ENCODE measurements at places on chromosomes 5 and 9.

- no peak for DNase-seq
These were observed 440.3 kb downstream of the PLK2 start for GRCh38 chr5:58019614-58020013.

DNA sequence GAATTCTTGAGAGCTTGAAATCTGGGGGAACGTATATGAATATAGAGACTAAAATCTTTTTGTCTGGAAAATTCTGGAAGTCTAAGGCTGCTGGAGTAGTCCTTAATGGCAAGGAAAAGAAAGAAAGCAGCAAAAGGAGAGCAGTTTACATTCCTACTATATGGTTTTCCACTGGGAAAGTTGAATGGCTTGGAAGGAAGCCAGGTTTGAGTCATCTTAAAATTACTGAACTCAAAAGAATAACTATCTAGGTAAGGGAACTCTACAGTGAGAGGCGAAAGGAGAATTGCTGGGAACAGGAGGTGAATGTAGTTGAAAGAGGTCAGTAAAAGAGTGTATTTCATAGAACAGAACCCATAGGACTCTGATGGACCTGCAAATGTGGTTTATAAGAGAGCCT lies 258.1 kb upstream of the EDIL3 start:
- DNase-seq: no peak

- DNase-seq: no peak
These were observed 192.9 kb upstream of the HAPLN1 start for GRCh38 chr5:83913593-83913992.

GRCh38 chr9:20863945-20864344 lies 167.5 kb downstream of the HACD4 start:
- no peak for DNase-seq

GRCh38 chr5:97544678-97545077 lies 361.6 kb upstream of the RIOK2 start:
- DNase-seq: no peak

- DNase-seq: no peak
These were observed 25.5 kb upstream of the SLC6A19 start for GRCh38 chr5:1175801-1176472.

GRCh38 chr5:132059696-132060500 lies 557 bp upstream of the IL3 start:
- DNase-seq: no peak

GRCh38 chr9:127693143-127693542 lies 13.6 kb upstream of the CFAP157 start:
- no peak for DNase-seq

GRCh38 chr9:114178756-114179450 lies 23.6 kb downstream of the COL27A1 start:
- DNase-seq: no peak

DNA sequence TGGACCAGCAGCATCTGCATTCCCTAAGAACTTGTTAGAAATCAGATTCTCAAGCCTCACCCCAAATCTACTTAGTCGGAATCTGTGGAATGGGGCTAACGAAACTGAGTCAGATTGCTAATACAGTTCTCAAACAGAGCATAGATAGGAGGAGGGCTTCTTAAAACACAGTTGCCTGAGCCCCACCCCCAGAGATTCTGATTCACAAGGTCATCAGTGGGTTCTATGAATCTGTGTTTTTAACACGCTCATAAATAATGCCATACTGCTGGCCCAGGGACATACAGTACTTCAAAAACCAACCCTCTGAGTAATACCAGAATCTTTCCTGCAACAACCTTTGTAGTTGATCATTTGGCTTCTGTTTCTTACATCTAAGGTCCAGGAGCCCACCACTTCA lies 32.9 kb upstream of the GARNL3 start:
- no peak for DNase-seq

DNA sequence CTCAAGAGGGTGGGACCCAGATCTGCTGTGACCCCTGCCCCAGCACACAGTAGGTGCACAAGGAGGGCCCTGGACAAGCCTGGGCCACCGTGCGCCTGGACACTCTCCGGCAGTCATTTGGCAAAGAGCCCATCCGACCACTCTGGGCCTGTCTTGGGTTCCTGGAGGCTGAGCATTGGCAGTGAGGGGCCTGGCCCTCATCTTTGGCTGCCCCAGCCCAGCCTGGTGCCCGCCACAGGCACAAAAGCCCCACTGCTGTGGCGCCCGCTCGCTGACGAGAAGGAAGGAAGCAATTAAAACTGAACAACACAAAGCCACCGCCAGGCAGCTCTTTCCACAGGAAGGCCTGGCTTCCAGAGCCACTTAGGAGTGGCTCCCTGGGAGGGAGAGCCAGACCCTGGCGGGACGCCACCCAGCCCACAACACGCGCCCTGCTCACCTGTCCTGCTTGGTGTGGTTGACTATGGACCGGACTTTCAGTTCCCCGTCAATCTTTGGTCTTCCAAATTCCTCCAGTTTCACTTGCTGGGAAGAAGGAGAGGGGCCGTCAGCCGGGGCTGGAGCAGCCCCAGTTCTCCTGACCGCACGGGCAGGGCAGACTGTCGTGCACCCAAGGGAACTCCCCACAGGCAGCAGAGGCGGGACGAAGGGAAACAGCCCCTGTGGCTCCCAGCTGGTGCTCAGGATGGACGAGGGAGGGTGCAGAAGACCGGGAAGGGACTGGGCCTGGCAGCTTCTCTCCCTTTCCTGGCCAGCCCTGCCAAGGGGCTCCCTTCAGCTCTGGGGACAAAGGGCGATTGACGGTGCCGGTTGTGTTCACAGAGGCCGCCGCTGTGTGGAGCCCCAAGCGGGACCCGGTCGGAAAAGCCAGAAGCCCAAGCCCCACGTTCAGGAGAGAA lies 50.9 kb upstream of the SARDH start:
- no peak for DNase-seq

DNA sequence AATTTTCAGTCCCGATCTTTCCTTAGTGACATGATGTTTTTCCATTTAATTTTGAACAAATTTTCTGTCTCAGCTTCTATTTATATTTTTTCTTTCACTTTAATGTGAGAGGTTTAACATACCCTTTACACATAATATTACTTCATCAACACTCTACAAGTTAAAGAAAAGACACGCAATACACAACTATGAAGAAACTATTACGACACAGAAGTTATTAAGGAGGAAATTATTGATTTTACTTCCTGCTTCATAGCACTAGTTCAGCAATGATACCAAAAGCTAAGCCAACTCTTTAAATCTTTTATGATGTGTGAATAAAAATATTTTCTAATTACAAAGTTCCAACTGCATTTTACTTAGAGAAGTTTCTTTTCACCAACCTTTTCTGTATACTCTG lies 432.3 kb upstream of the DAB2 start:
- no peak for DNase-seq

DNA sequence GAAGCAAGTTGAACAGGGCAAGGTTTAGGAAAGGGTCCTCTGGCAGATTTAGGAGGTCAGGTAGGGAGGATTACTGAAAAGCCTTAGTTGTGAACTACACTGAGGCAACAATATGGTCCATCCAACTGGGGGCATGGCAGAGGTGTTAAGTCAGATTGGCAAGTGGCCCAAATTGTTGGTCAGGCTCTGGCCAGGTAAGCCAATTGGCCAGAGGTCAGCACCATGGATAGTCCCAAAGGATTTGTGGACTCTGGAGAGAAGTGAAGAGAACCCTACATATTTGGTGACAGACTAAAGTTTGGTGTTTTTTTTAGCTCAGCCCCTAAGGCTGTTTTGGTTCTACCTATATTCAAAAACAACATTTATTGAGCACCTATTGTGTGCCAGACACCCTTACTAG lies 39.1 kb upstream of the RASGRF2 start:
- DNase-seq: no peak

DNA sequence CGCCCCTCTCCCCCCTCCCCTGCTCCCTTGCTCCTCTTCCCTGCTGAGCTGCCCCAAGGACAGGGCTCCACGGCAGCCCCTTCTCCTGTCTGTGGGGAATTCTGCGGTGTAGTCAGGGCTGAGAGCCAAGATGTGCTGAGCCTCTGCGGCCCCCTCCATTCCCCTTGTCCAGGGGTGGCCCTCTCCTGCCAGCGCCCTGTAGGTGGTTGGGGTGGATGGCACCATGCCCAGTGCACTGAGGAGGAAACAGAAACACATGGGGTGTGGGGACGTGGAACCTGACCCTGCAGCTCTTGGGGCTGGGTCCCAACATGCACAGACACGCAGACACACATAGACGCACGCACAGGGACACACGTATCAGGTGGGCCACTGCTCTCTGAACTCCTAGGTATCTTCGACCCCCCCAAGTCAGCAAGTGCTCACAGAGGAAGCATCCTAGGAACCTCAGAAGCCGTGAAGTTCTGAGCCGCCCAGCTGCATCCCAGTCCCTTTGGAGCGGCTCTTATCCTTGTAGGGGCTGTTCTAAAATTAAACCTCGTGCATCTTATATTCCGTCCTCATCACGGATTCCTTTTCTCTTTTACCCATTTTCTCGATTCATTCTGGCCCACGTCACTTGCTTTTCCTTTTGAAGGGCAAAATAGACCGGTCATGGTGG lies 64.8 kb downstream of the HMCN2 start:
- no peak for DNase-seq

GRCh38 chr9:22307013-22307711 lies 139.5 kb upstream of the DMRTA1 start:
- DNase-seq: no peak

DNA sequence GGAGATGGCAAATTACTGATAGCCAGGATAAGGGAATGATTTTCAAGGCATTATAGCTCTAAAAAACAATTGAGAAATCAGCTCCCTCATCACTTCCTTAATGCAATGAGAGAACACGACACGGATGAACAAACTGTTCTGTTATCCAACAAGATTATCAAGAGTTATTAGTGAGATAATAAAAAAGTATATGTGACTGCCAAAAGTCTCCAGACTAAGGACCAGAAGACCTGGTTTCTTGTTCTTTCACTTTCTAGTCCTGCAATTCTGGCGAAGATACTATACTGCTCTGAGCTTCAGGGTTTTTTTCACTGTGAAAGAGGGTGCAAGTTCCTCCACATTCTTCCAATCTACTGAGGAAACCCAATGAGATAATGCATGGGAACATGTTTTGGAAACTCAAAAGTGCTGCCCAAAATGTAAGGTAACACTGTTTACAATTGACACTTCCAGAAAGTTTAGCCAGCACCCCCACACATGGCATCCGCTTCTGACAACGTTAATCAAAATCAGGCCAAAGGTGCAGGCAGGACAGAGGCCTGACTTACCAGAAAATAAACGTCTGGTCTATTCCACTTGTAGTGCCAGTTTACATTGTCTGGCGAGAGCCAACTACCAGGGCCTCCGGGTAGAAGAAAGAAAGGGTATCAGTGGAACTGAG lies 254.2 kb downstream of the DOCK8 start:
- DNase-seq: no peak

DNA sequence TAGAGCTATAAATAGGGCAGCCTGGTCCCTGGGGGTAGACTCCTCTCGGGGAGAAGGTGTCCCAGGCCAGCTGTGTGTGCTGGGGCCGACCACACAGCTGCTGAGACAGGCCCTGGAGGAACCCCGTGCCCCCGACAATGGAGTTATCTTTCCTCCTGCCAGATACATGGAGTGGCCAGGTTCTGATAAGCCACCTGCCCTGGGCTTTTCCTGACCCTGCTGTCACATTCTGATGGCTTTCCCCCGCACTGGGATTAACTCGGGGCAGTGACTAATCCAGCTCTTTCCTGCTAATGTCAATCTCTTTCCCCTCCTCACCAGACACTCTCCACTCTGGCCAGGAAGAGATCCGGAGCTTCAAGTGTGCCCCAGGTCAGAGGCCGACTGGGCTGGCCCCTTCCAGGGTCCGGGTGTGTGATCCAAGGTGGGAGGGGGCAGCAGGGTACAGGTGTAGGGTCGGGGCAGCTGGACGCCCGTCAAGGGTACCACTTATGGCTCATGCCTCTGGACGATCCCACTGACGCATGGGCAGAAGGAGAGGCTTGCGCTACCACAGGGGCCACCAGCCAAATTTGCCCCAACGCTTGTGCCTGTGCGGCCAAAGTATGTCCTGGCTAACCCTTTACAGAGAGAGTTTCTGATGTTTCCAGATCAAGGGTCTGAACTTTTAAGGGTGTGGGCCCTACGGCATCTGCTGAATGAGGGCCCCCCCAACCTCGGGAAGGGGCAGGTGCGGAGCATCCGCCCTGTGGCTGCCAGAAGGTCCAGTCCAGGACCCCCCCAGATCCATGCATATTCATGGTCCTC lies 20.6 kb upstream of the COL5A1 start:
- no peak for DNase-seq

- DNase-seq: no peak
These were observed 26.6 kb upstream of the SPATA31C2 start for GRCh38 chr9:88164850-88165249.

GRCh38 chr5:10248378-10249260 lies 1.1 kb downstream of the ATPSCKMT start:
- no peak for DNase-seq

DNA sequence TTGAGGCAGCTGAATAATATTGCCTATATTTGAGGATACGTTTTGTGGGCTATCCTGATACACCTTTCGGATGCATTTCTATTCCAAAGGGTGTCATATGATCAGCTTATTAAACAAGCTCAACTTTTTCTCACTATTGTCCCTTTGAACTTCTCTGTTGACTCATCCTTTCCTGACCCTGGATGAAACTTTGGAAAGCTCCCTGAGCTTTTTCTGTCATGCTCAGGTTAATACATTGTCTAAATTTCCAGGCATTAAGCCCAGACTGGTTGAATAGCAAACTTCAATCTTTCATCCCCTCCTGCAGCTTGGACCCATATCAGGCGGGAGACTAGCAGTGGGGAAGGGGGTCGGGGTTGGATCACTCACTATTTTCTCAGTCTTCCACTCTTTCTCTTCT lies 104.9 kb upstream of the PTPN3 start:
- no peak for DNase-seq

DNA sequence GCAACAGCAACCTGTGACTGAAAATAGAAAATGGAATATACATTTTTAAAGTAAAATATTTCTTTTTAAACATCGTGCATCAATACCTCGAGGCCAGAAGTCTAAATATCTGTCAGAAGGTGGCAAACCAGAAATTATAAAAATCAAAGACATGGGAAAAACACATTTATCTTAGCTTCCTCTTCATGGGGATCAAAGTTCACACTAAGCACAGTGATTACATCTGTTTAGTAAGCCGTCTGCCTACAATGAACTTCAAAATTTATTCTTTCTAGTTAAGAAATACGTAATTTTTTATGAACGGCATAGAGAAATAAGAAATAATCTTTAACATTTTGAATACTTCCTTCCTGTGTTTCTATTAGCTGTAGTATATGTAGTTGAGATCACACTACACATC lies 17.9 kb upstream of the SV2C start:
- DNase-seq: no peak

GRCh38 chr9:72790989-72791388 lies 161.9 kb downstream of the ALDH1A1 start:
- no peak for DNase-seq

- DNase-seq: no peak
These were observed 2389.5 kb downstream of the MAT2B start for GRCh38 chr5:165894916-165895315.

GRCh38 chr9:136086213-136086881 lies 8.7 kb downstream of the NACC2 start:
- no peak for DNase-seq
